ENCODE measurements at places on chromosomes 7 and 10.
A peak's percentile ranks its signal among the peaks of the same experiment; 100 is the strongest.

DNA sequence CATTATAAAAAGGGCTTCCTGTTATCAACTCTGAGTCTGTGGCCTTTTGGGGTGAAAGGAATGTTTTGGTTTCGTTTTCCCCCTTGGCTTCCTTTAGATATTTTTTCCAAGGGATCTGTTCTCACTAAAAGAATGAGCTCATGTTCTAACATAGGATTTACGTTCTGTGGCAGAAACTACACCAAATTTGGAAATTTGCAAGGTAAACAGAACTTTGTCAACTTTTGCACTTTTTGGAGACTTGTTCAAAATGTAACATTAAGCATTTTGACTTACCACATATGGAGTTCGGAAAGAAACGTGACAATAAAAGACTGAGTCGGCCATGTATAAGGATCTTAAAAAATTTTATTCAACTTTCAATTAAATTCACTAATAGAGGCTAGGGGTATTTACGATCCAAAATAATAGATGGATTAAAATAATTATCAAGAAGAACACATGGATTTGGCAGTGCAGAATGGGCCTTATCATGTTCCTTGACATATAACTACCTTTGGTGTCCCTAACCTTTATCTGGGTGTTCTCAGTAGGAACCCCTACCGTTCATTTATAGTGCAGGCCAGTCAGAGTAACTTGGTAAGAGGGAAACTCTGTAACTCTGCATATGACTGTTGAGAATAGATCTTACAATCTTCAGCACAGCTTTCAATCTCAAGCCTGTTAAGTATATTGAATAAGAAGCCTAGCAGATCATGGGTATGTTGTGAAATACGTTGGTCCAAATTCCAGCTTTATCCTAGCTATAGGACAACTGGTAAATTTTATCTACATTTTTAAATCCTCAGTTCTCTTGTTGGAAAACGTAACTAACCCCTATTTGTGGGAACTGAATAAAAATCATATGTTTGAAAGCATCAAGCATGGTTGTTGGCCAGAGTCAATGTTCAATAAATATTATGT lies 11.8 kb downstream of the CPED1 start:
- DNase-seq: peak; percentile 70

- DNase-seq: no peak
Observed at GRCh38 chr10:112750427-112751167, 199.4 kb upstream of the TCF7L2 start.

DNA sequence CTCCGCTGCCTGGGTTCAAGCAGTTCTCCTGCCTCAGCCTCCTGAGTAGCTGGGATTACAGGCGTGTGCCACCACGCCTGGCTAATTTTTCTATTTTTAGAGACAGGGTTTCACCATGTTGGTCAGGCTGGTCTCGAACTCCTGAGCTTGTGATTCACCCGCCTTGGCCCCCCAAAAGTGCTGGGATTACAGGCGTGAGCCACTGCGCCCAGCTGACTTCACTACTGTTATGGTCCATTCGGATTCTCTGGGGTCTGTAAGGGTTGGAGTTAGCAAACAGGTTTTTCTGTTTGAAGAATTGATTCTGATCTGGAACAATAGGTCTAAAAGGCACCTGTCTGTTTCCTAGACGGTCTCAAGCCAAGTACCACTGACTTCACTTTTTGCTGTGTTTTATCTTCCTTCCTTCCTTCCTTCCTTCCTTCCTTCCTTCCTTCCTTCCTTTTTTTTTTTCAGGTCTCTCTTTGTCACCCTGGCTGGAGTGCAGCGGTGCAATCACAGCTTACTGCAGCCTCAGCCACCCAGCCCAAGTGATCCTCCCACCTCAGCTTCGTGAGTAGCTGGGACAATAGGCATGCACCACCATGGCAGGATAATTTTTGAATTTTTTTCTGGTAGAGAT lies 192.2 kb downstream of the CAMK1D start:
- no peak for DNase-seq

- no peak for DNase-seq
Observed at GRCh38 chr10:132402781-132403241, 5.8 kb downstream of the PWWP2B start.

- DNase-seq: no peak
Observed at GRCh38 chr7:20816372-20816959, 29.8 kb upstream of the SP8 start.

All from inflammatory macrophage treated with lipopolysaccharide for 4 hours (primary cell).